ENCODE measurements at places on chromosomes 1 and 21.

DNA sequence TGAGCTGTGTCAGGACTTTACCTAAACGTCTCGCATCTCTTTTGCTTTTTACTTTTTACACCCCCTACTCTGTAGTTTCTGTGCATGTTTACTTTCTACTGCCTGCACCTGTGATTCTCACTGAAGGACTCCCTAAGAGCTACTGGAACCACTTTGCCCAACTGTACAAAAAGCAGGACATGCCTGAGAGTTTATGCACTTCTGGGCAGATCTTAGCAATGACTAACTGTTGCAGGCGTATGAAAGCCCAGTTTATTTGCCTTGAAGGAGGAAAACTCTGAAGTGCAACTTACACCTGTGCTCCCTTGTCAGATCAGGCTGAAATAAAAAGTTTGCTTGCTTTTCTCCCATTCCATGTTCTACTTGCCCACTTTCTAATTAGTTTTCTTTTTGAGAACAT lies 467.0 kb upstream of the USP24 start:
- no peaks in the 10 kb centered on the region for H3K36me3 ChIP-seq
- DNase-seq = no peak
- H3K27ac ChIP-seq = no peak overlapping the region
- no peaks in the 10 kb centered on the region for H3K4me1 ChIP-seq

GRCh38 chr1:17572264-17572985 lies 32.9 kb downstream of the ARHGEF10L start:
- DNase-seq = peak; percentile 8
- H3K27ac ChIP-seq = no peak overlapping the region
- H3K4me1 ChIP-seq = no peaks in the 10 kb centered on the region
- no peaks in the 10 kb centered on the region for H3K36me3 ChIP-seq

DNA sequence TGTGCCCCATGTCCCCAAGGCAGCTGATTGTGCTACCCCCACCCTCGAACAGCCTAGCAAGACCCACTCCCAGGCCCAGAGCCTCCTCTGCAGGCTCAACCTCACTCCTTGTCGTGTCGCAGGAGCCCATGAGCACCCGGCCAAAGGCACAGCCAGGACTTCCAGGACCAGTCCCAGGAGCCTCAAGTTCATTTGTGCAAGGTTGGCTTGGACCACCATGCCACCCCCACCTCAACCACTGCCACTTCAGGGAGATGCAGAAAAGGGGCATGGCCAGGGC lies 54.4 kb upstream of the KRTAP11-1 start:
- no peaks in the 10 kb centered on the region for H3K27me3 ChIP-seq
- no peak for DNase-seq
- H3K36me3 ChIP-seq = no peaks in the 10 kb centered on the region
- H3K27ac ChIP-seq = no peak overlapping the region
- H3K4me3 ChIP-seq = no peak overlapping the region

DNA sequence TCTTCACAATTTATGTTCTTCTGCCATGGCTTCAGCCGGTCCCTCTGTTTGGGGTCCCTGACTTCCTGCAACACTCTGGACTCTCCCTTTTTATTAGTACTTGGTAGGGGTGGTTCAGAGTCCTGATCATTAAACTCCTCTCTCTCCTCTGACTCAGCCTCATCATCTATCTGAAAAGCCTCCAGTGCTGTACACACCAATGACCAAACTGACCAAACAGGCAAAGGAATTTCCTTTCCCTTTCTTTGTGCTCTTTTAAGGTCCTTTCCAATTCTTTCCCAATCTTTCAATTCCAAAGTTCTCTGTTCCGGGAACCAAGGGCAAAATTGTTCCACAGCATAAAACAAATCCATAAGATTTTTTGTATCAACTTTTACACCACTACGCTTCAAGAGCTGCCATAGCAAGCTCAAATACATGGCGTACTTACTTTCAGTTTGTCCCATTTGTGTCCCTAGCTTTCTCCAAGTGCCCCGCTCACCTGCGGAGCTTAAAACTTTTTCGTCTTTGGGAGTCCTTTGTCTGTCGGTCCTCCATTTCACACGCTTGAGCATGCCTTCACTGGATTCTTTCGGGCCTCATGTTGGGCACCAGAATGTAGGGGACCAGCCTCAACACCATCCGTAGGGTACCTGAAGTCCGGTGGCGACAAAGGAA lies 9.6 kb downstream of the DAP3 start:
- H3K36me3 ChIP-seq = peaks cover 7% of the 10 kb centered on the region
- DNase-seq = no peak
- no peak overlapping the region for H3K27ac ChIP-seq
- H3K4me3 ChIP-seq = no peak overlapping the region
- H3K4me1 ChIP-seq = peaks cover 36% of the 10 kb centered on the region
- no peaks in the 10 kb centered on the region for H3K27me3 ChIP-seq

DNA sequence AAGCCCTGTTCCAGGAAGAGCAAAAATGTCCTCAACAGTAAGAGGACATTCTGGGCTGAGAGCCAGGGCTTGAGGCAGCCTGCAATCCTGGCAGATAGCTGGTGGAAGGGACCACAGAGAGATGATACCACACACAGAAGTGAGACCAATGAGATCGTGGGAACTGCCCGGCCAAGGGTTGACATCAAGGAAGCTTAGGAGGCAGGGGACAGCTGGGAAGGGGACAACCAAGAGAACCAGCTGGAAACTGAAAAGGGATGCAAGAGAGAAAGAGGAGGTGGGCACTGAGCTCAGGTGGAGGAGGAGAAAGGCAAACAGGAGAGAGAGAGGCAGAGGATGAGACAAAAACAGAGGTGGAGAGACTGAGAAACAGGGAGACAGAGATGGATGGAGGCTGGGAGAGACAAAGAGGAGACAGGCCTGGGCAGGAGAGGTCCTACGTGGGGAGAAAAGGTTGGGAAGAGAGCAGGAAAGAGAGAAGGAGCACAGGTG lies 9.2 kb downstream of the PDZK1IP1 start:
- peaks cover 26% of the 10 kb centered on the region for H3K27me3 ChIP-seq
- no peak overlapping the region for H3K27ac ChIP-seq
- DNase-seq = no peak
- H3K36me3 ChIP-seq = no peaks in the 10 kb centered on the region
- peaks cover 8% of the 10 kb centered on the region for H3K4me1 ChIP-seq

- no peak for DNase-seq
- H3K27ac ChIP-seq = no peak overlapping the region
- no peak overlapping the region for H3K4me3 ChIP-seq
- H3K36me3 ChIP-seq = peaks cover 7% of the 10 kb centered on the region
- H3K27me3 ChIP-seq = no peaks in the 10 kb centered on the region
Observed at GRCh38 chr1:8525216-8525557, 207.3 kb downstream of the SLC45A1 start.

GRCh38 chr1:46543761-46544560 lies 7.5 kb downstream of the KNCN start:
- H3K4me1 ChIP-seq = no peaks in the 10 kb centered on the region
- H3K27ac ChIP-seq = no peak overlapping the region

GRCh38 chr1:232101231-232101630 lies 474.6 kb downstream of the DISC1 start:
- no peak for DNase-seq
- no peak overlapping the region for H3K27ac ChIP-seq
- H3K36me3 ChIP-seq = no peaks in the 10 kb centered on the region
- peaks cover 8% of the 10 kb centered on the region for H3K27me3 ChIP-seq
- no peaks in the 10 kb centered on the region for H3K4me1 ChIP-seq

DNA sequence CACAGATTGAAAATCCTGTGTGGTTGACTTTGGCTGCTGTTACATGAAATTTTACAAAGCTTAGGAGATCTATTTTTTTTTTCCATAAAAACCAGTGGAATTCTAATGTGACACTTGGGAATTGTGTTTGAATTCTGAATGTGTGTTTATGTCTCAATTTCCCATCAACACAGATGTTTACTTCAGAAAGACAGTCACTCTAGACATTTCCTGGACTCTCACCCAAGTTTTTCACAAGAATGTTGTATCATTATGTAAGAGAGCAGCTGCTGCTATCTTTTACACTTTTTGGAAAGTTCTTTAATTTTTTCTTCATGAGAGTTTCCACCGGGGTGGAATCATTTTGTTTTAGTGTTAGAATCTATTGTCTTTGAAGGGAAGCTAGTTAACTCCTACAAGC lies 210.1 kb downstream of the GIPC2 start:
- H3K4me1 ChIP-seq = no peaks in the 10 kb centered on the region
- DNase-seq = no peak
- no peaks in the 10 kb centered on the region for H3K36me3 ChIP-seq
- no peak overlapping the region for H3K4me3 ChIP-seq
